ENCODE measurements at places on chromosomes 5 and 9.

DNA sequence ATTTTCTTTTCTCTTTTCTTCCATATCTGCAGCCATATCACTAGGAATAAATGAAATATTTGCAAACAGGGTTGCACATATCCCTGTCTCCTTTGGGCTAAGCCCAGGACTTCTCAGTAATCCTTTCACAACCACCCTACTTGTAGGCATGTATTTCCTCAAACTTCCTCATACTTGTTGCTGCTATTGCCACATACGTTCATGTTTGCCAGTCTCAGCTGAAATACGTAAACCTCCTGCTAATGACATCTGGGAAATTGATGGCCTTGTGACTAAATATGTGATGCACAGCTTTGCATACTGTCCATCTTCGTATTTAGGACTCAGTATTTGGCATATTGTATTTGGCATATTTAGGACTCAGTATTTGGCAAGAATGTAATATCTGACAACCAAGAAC, 224.6 kb downstream of the PLK2 start:
- no peak for DNase-seq

- no peak for DNase-seq
Observed at GRCh38 chr5:176157656-176158055, 80.6 kb upstream of the SIMC1 start.

GRCh38 chr9:37625758-37626147, 25.0 kb upstream of the FRMPD1 start:
- DNase-seq: no peak

- DNase-seq: no peak
Observed at GRCh38 chr5:167488371-167488770, 803.1 kb upstream of the WWC1 start.

DNA sequence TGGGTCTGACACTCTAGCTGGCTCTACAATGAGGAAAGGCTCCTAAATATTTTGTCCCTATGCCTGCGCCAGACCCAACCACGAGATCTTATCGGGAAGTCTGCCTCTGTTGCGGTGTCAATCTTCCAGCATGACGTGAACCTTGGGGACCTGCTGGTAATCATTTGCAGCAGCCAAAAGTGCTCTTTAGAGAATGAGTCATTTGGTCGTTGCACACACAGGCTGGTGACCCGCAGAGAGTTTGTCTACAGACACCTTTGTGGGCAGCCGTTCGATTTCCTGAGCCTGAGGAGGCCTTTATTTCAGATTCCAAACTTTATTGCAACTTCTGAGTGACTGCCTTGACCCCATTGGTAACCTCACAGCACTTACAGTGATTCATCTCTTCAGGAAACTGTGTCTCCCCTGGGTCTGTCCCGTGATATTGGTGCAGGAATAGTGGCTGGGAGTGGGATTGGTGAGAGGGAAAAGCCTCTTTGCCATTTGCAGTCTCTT, 326.1 kb downstream of the NSG2 start:
- DNase-seq: no peak

- no peak for DNase-seq
Observed at GRCh38 chr5:130978475-130978874, 186.6 kb downstream of the HINT1 start.

GRCh38 chr9:82410866-82411265, 422.3 kb downstream of the SPATA31D1 start:
- DNase-seq: no peak

DNA sequence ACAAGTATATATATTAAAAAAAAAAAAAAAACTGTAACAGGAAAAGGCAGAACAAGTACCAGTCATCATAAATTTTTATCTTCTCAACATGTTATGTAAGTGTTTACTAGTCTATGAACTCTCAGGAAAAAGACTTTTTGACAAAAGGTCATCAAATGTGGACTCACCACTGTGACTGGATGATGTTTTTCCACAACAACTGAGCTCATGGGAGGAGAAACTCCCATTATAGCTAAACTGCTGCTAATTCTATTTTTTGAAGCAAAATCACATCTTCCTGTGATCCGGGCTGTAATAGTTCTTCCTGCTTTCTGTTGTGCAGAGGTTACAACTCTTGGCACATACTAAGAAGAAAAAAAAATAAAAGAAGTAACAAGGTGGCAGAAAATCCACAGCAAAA, 39.6 kb downstream of the POC5 start:
- DNase-seq: no peak

Data from stimulated activated CD8-positive, alpha-beta memory T cell treated with anti-CD3 and anti-CD28 coated beads, Interleukin-7, amount 100 ng/mL, for 1 hour (primary cell).